ENCODE measurements at places on chromosomes 4 and X.

DNA sequence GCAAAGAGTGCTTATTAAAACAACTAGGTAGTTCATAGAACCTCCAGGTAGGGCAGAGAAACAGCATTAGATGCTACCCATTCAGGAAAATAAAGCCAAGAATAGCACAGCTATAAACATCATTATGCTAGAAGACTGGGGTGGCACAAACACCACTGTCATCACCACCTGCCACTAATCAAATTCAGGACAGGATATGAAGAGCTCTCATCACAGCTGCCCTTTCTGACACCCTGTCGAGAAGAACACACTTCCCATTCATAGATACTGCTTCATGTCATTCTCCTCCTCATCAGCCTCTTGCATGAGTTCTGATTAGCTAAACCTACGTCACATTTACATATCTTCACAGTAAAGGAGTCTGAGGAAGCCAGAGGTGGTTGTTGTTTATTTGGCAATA is 692.3 kb upstream of the HS3ST1 start:
- DNase-seq: no peak

DNA sequence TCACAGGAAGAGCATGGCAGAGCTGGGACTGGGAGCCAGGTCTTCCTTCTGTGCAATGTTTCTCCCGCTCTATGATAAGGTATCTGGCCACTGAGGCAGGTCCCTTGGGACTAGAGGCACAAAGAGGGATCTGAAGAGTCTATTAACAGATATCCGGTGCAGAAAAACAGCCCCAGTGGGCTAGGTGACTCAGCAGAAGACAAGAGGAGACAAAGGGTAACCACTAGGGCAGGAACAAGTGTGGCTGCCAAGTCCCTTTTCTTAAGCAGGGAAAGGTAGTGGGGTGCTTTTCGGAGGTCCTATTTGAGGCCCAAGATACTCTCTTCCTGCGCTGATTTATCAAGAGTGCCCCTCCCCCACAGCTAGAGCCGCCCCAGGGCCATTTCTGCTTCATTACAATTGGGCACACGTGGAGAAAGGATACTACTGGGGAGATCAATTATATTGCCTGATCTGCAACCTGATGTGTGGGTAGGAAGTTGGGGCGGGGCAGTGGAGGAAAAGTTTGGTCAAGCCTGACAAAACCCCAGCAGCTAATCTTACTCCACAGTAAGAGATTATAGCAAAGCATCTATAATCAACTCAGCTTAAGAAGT is at the start of gene DGAT2L6:
TSS of gene DGAT2L6 (plus strand) at position 546 of the 596 bp plus-strand sequence. CDS start 100 bp downstream, outside the sequence.
- no peak for DNase-seq

DNA sequence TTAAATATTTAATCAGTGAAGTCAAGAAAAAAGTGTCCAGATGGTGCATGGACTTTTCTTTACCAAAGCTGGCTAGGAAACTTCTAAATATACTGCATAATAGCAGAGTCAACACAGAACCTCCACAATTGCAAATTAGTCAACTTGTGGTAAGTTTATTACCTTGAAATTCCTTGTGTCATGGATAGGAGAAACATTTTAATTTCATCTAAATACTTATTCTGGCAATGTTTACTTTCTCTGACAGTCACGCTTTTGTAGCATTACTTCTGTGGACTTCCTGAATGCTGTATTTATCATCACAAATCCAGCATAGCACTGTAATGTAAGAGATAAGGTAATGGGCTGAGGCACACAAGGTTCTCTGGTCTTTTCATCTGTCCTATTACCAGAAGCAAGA is 2266.1 kb downstream of the PCDH7 start:
- no peak for DNase-seq

DNA sequence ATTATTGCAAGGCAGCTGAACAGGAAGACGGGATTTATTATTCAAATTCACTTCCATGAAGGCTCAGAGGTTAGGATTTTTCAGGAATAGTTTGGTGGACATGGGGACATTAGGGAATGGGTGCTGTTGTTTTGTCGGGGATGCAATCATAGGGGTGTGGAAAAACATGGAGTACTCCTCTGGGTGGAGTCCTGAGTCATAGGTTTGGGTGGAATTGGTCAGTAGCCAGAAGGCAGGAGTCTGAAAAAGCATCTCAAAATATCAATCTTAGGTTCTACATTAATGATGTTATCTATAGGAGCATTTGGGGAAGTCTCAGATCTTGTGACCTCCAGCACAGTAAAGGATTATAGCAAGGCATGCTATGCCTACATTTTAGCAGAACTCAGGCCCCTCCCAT is 14.5 kb upstream of the ETNPPL start:
- no peak for DNase-seq

DNA sequence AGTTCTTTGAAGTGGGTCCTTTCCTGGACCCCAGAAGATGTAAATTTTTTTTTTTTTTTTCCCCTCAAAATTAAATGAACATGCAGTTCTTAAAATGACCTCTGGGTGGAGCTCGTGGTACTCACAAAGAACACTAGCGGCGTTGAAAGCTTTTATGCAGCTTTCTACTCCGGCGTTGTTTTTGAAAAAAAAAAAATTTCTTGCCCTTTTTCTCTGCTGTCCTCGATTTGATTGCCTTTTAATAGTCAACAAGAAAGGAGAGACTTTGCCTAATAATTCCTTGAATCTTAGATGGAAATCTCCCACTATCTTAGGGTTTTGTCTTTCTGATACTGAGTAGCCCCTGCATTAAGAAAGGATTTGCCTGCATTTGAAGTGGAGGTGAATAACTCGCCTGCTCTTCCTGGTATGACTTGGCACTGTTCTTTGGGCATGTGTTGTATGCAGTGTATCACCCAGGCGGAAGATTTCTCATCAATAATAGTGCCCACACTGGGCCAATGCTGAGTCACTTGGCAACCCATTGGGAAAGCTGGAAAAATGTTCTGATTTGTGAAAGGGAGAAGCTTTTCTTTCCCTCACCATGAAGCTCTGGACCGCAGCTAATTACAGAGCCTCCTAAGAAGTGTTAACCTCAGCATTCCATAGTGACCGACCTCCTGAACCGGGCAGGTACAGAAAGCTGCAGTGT is 104.0 kb downstream of the PHEX start:
- peak; percentile 86 for DNase-seq

GRCh38 chr4:13981499-13981898 is 354.0 kb upstream of the BOD1L1 start:
- DNase-seq: no peak

- DNase-seq: no peak
Observed at GRCh38 chr4:143186649-143187048, 1.9 kb downstream of the USP38 start.

- DNase-seq: no peak
Observed at GRCh38 chrX:13069771-13070416, 25.5 kb upstream of the FAM9C start.

GRCh38 chrX:1401611-1402430 is 9.9 kb upstream of the SLC25A6 start:
- DNase-seq: no peak

DNA sequence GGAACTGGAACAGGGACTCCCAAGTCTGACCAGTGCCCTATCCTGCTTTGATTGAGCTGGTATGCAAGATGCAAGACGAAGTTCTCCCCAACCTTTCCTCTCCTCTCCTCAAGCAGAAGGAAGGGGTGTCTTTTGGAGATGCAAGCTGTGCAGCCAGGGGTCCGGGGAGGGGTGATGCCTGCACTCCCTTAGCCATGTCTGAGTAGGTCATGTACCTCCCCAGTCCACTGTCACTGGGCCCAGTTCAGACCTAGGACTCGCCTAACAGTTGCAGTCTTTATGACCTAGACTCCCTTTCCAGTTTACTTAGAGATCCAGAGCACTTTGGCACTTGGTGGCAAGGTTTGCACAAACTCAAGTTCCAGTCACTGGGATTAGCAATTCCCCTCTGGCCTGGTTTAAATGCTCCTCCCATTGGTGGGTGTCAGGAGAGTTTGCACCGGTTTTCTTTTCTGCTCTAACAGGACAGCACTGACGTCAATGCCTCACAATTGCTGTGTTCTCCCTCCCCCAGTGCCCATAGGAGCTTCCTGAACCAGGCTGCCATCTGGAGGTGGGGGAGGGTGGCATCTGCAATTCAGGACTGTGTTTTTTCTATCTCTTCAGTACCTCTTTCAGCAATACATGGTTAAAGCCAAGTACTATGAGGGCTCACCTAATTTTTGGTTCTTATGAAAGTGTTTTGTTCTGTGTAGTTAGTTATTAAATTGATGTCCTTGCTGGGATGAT is 782.2 kb downstream of the ARAP2 start:
- no peak for DNase-seq

GRCh38 chr4:114229706-114230105 is 250.3 kb upstream of the ARSJ start:
- DNase-seq: peak; percentile 57

- DNase-seq: no peak
Observed at GRCh38 chr4:99321241-99322191, at the start of gene ADH1B. ADH1B (minus strand) TSS chr4:99321401; CDS start chr4:99321331, 70 bp downstream.

DNA sequence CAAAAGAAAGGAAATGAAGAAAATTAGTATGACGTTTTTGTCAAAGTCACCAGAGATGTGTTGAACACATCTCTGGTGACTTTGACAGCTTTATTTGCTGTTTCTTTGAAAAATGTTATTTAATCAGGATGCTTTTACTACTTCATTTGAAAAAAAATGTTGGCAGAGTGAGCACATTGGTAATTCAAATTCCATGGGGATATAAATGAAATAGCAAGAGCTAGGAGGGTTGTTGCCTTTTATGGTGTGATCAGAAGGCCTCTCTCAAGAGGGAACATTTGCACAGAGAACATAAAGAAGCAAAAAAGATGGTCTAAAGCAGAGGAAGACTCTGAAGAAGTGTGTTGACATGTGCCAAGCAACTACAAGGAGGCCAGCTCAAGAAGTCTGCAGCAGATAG is 46.6 kb upstream of the CXCL8 start:
- DNase-seq: no peak

GRCh38 chr4:182155806-182156205 is 87.4 kb upstream of the TENM3 start:
- DNase-seq: no peak

GRCh38 chr4:74056858-74057562 is 18.5 kb upstream of the CXCL3 start:
- no peak for DNase-seq

DNA sequence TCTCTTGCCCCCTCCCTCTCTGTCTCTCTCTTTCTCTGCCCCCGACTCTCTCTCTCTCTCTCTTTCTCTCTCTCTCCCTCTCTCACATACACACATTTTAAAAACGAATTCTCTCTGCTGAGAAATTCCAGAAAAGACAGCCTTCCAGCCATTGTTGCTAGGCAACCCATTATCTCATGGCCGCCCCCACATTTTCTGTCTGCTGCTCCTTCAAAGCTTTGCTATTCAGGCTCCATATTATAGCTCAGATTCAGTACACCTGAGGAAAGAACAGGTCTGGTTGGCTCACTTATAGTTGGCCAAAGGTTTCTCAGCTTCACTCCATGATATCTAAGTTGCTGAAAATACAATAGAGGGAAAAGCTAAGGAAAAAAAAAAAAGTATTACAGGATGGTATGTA is 174.4 kb upstream of the RADX start:
- no peak for DNase-seq

DNA sequence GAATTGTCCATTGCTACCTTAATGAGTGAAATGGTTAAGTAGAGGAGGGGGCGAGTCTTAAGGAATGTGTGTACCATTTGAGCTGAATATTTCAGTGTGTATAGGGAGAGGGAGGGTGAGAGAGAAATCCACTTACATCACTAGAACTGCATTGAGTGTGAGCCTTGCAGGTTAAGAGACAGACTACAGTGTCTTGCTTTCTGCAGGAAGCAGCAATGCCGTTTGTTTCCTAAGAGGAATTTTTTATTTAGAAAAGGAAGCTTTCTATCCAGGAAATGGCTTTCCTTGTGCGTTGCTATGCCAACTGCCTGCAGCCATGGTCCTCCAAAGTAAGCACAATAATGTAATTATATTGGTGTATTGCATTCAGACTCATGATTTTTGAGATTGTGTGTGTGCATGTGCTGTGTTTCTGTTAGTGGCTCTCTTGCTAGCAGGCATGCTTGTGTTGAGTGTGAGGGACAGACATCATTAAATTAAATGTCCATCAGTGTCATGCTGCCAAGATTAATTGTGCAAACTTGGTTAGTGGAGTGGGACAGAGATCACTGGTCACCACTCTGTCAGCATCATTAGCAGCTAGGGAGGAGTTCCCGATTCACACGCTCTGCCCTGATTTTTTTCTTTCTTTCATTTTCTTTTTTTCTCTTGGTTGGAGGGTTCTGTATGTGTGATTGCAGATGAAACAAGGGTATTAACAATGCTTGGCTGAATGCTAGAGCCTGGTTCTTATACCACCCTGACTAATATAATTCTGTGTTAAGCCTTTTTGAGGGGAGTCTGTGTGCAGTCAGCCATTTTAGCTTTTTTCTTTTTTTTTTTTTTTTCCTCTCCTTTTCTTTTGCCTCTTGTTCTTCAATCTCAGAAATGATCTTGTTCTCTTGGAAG is 164.3 kb downstream of the RAPGEF2 start:
- DNase-seq: no peak

DNA sequence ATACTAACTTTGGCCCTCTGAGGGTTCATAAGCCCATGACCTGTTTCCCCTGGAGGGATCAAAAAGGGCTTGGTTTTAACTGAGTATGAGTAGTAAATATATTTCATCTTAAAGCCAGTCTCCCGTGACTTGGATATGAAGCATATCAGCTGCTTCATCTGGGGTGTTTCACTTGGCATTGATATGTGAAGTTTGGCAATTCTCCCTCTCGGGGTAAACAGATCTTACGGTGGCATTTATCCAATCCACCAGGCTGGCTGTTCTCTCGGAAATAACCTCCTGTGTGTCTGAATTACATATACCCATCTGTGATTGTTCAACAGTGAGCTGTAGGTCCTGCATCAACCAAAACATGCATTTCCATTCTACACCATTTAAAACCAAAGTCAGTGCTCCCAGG is 130.7 kb downstream of the ADAM29 start:
- DNase-seq: no peak

GRCh38 chr4:130689181-130689580 is 1593.2 kb downstream of the C4orf33 start:
- no peak for DNase-seq

GRCh38 chr4:25811374-25811690 is 51.5 kb downstream of the SEL1L3 start:
- no peak for DNase-seq

DNA sequence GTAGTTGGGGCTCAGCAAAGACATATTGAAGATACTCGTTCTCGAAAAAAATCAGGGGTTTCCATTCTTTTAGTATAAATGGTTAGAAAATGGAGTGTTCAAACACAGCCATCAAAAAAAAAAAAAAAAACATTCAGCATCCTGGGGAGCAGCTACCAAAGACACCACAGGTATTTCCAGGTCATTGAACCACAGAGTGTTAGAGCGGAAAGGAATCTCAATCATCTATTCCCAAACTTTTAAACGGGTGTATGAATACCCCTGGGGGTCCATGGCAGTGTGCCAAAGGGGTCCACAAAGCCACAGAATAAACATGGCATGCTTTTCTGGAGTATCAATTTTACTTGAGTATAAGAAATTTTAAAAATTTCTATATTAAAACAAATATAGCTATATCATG is 6.9 kb upstream of the FGF16 start:
- no peak for DNase-seq
